Occipital lobe (tissue), 3 donors: ENCODE measurements at places on chromosomes 3 and 15. TPM values are rescaled to one million over a fixed set of nuclear protein-coding genes. Genes with fewer than 3 reads are reported as not detected.

- DNase-seq = peak; percentile 18
Measured at GRCh38 chr15:89912145-89912673, 543 bp downstream of the ARPIN start.

GRCh38 chr15:85578941-85579701, 198.7 kb downstream of the AKAP13 start:
- no peak for DNase-seq

- DNase-seq = no peak
Measured at GRCh38 chr3:157154563-157155330, 5.2 kb downstream of the CCNL1 start.

The CD96 gene
- total RNA-seq = not detected

The FANCD2OS gene
- total RNA-seq = not detected

DNA sequence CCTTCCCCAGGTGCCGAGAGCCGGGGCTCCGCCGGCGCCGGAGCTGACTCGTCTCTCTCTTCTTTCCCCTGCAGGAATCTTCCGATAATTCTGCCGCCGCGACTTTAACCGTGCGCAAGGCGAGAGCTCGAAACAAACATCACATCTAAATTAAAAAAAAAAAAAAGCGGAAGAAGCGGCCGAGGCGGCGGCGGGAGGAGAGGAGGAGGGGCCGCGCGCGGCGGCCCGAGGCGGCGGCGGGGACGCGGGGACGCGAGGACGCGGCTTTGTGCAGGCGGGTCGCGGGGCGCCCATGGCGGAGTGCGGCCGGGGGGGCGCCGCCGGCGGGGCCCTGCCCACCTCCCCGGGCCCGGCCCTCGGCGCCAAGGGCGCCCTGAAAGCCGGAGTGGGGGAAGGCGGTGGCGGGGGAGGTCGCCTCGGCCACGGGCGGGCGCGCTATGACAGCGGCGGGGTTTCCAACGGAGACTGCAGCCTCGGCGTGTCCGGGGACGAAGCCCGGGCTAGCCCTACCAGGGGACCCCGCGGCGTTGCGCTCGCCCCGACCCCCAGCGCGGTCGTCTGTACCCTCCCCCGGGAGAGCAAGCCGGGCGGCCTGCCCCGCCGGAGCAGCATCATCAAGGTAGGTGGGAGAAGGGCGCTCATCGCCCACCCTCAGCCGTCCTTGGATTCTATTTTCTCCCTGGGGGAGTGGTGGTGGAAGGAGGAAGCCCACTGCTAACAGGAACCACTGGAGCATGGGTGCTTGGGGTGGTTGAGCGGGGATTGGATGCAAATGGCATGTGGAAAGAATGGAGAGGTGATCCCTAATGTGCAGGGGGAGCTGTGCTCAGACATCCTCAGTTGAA, at the start of gene PLCL2:
Gene PLCL2, plus strand, starts transcription at position 208 of the 845 bp plus-strand sequence. Its CDS starts 85 bp downstream, at position 293.
- DNase-seq = no peak

DNA sequence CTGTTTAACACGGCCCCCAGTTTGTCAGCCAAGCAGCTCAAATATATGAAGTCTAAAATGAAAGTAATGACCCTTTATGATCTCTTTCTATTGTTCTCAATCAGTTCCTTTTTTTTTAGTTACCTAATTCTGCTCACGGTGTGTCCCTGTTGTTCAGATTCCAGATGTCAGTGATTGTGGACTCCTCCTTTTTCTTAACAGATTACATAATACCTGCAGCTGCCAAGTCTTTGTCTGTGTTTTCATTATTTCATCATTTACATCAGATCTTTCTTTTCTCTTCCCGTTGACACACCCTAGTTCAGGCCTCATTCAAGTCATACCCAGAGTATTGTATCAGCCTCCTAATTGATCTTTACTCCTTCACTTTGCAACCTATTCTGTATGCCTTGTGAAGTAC, 56.1 kb upstream of the SKIL start:
- DNase-seq = no peak

The ERICH6 gene
- total RNA-seq = not detected

DNA sequence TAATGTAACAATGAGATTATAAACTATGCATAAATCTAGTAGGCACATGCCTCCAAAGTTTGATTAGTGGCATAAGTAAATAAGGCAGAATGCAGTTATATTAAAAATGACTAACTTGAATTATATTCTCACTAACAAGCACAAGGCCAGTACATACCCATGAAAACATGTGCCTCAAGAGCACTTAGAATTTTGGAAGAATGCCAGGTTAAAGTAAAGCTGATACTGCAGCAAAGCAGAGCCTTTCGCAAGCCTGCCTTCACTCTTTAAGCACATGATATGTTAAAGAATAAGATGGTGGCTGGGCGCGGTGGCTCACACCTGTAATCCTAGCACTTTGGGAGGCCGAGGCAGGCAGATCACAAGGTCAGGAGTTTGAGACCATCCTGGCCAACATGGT, 49.0 kb downstream of the KBTBD12 start:
- no peak for DNase-seq

DNA sequence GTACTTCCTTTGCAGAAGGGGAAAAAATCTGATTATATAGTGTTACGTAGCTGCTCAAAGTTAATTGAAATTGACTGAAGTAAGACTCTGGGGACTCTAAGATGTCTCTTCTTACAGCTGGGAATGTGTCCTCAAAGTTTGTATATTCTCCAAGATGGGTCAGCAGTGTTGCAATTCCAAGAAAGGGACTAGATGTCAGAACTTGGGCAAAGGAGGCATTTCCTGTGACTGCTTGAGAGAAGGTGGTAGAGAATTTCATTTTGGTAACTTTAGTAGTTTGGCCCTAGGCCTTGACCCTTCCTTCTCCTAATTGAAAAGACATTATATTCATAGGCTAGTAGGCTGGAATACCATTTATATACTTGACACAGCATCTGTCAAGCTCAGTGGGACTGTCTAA, 33.9 kb downstream of the PTPRG start:
- DNase-seq = no peak

GRCh38 chr3:184874709-184875644, 63.0 kb downstream of the VPS8 start:
- no peak for DNase-seq

DNA sequence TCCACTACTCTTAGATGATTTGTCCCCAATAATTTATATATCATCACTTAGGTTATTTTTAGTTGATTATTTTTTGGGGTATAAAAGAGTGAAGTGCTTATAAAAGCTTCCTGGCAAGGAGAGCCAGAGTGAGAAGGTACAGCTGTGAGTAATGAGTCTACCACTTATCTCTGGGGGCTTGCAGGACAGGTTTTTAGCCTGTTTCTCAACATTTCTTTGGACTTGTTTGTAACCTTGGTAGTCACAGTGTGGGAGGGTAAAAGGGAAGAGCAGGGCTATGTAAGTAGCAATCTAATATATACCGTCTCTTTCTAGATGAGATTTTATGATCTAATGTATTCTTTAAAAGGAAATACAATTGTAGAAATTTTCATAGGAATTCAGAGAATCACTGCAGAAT, 321.3 kb upstream of the GOLIM4 start:
- no peak for DNase-seq

DNA sequence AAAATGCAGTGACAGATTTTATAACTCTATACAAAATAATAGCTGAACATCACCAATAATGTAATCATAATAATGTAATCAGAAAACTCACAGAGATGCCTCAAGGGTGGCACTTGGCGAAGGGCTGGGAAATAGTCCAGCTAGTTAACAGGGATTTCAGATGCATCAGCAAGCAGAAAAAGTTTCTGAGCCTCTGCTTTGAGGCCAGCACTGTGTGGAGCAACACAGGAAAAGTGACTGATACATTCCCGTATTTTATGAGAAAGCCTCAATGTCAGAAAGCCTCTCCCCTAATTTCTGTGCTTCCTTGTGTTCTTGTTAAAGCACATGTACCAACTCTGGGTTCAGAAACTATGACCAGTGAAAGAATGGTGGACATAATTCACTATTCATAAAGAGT, 304.8 kb downstream of the VPS13C start:
- DNase-seq = no peak

- no peak for DNase-seq
Measured at GRCh38 chr3:123310741-123311140, 109.0 kb downstream of the SEC22A start.

GRCh38 chr3:189172668-189173419, 1.1 kb downstream of the TPRG1 start:
- DNase-seq = no peak

GRCh38 chr15:74172701-74173379, 670 bp upstream of the ISLR start:
- DNase-seq = no peak

DNA sequence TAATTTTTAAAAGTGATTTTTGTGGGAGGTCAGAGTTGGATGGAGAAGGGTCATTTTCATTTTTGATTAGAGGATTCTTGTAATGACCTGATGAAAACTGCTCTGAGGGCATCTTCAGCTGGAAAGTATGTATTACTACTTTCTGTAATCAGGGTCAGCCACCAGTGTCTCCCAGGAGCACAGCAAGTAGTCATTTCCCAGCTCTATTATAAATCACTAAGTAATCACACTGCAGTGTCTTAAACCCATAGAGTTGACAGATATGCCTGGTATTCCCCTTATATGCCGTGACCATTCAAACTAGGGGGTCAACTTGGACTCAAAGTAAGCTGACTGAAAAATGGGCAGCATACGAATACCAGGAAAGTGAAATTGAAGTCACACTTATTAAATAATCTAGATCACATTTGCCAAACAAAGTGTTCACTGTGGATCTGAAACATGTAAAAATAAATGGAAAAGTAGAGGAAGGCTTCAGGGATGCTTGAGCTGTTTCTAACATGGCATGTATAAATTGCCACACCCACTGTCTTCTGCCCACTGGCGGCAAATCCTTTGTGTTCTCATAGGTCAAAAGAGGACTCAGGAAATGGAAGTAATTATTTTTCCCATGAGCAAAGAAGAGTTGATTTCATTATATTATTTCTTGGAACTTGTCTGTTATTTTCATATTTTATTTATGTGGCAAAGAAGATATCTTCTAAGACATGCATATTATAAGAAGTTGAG, 105.7 kb downstream of the MBNL1 start:
- DNase-seq = no peak

- no peak for DNase-seq
Measured at GRCh38 chr3:170724599-170725280, 138.9 kb upstream of the SLC7A14 start.

DNA sequence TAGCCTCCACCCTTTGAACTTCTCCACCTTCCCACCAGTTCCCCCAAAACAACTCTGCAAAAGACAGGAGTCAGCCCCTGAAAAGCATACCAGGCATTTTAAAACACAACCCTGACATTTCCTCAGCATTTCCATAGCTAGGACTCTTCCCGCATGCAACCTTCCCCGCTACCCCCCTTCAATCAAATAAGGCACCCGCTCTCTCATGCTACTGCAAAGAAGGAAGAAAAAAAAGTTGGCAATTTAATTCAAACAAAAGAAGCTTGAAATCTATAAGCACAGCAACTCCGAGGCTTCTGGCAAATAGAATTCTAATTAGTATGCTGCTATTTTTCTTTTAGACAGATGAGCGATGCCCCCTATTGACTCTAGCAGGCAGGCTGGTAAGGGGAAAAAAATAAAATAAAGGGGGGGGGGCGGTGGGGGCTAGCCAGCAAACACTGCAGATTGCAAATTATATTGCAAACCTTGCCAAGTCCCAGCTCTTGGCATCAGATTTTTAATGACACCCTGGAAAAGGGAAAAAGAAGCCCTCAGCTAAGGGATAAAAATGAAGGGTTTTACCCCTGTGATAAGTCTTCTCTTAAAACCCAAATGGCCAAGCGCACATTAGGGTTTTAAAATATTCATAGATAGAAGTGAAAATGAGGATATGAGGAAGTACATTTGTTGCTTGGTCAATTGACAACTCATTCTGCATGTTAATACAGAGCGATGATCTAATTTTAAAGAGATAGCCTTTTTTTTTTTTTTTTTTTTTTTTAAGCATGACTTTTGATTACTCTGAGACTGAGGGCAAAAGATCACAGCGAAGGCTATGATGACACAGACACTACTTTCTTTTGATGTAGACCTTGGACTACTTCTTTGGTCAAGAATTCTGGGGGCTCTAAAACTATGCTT, 255.2 kb downstream of the NR2F2 start:
- DNase-seq = no peak

The SAMD7 gene
- total RNA-seq = not detected

The MYRIP gene
- 12.5 TPM for total RNA-seq

The GUCA1C gene
- total RNA-seq = not detected

The RHOV gene
- total RNA-seq = 10.8 TPM

GRCh38 chr15:100558771-100559254, 30.1 kb upstream of the CERS3 start:
- no peak for DNase-seq

The FNDC3B gene
- 19.3 TPM for total RNA-seq

DNA sequence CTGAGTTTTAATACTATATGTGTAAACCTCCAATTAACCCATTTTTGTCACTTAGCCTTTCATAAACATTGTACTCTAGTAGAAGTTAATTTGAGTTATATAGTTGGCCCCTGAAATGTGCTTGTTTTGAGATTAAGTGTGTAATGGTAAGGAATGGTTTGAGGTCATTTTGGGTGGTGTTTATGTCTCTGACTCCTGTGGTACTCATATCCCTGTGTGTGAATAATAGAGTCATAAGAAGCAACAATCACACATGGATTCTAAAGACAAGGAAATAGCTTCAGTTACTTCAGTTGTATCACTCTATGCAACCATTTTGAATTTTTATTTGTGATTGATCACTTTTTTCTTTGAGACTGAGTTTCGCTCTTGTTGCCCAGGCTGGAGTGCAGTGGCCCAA, 408.5 kb downstream of the MFSD1 start:
- no peak for DNase-seq

DNA sequence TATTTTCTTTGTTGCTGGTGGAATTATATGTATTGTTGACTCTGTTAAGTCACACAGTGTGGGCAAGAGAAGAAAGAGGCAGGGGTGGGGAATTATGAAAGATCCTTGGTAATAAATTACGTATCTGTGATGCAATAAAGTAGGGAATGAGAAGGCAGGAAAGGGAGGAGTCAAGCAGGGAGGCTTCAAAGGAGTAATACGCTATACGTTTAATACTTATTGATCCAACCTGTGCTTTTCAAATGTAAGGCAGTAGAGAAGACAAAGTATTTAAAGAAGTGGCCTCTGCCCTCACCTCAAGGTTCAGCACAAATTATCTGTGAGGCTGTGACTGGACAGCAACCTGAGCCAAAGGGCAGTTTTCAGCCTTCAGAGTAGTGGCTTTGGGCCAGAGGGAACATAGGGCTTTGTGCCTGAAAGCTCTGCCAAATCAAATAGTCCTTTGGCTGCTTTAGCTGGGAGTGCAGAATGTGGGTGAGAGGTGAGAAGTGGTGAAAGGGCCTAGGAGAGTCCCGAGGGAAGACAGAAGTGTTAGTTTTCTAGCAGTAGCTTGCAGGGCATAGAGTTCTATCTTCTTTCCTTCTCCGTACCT, 1.2 kb upstream of the PLIN1 start:
- DNase-seq = no peak

The CELSR3 gene
- 34.5 TPM for total RNA-seq
